ENCODE measurements at places on chromosomes 5 and 9.
A peak's percentile ranks its signal among the peaks of the same experiment; 100 is the strongest.

- DNase-seq: no peak
These were observed 87.1 kb upstream of the SH3GL2 start for GRCh38 chr9:17491780-17492179.

GRCh38 chr9:129876815-129877214 is 41.6 kb downstream of the USP20 start:
- no peak for DNase-seq

- no peak for DNase-seq
These were observed 107.3 kb upstream of the SPIN1 start for GRCh38 chr9:88280816-88281382.

DNA sequence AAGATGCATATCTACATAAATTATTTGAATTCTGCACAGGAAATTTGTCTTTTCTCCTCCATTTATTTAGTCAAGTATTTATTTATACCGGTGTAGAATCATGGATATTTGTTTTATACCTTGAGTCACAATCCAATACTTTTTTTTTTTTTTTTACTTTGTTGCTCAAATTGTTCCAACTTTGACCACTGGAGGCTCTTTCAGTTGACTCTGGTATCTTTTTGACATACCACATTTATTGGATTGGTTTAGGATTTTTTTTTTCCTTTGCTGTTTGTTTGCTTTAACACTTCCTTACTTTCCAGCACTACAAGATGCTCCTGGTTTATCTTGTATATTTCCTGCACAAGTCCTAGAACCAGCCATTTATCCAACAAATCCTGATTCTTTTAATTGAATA is 543.1 kb upstream of the RIOK2 start:
- no peak for DNase-seq

DNA sequence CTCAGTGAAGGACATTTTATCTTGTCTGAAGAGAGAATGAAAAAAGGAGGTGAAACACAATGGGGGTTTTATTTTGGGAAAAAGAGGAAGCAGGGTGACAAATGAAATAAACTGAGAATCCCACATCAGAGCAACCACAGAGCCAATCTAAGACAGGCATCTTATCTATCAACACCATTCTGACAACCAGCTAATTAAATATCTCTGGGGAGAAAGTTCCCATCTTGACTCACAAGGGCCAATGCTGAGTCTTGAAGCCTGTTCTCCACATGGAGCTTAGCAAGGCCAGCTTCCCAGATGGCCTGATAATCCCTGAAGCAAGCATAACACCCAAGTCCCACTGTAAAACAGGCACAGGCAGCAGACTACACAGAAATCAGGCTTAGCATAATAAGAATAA is 30.4 kb downstream of the DPYSL3 start:
- DNase-seq: no peak

DNA sequence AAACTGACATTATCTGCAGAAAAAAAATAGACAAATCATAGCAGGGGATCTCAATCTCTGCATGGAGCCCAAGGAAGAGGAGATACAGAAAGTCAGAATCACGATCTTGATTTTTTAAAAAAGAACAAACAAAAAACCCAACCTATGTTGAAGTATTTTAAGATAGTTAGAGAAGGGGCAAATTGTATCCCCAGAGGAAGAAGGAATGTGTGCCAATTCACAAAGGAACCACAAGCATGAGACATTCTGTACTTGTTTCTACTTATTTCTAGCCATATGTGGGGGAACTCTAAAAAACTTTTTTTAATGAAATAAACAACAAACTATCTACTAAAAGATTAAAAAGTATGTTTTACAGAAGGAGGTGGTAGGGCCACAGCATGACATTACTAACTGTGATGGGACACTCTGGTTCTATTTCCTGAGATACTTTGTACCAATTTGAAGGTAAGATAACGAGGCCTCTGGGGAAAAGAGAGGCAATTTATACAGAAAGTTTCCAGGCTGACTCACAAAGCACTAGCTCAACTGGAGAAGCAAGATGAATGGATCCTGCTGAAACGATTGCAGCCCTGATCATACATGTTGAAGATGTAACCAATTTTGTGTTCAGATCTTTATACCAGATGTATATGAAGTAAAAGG is 22.5 kb downstream of the RANBP3L start:
- DNase-seq: no peak

DNA sequence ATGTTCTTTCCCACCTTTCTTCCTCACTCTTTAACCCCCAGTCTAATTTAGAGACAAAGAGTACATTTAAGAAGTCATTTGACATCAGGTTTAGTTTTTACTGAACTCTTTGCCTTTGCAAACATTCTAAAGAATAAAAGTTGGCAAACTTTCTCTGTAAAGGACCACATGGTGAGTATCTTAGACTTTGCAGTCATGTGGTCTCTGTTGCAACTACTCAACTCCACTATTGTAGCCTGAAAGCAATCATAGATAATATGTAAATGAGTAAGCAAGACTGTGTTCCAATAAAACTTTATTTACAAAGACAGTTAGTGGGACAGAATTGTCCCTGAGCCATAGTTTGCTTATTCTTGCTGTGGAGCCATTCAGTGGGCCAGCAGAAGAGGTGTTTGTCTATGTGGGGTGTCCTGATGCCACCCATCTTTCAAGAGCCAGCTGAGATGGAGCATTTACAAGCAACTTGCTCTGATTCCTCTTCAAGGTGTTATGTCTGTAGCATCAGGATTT is 25.4 kb downstream of the ABLIM3 start:
- no peak for DNase-seq

DNA sequence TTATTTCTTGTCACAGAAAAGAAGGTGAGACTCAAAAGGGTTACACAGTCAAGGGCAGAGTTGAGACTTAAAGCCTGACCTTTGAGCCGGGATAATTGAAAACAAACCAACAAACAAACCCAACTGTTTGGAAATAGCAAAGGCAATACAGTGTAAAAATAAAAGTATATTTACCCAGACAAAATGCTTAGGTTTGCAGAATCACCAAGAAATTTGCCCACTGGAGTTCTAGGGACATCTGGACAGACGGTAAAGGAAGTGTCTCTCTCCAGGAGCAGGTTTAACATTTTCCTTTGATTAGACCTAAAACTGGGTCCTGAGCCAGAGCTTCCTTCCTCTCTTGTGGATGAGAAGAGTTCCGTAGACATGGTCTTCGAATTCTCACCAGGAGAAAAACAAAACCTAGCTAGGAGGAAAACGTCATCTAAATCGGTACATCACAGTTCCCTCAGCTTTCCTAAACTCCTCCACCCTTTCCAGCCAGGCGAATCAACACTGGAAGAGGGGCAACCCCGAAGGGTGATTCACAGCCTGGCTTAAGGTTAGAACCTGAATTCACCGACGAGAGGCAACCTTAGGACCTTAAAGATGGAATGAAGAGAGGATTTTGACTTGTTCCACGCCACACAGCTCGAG is 673 bp downstream of the CDC25C start:
- DNase-seq: no peak

- no peak for DNase-seq
These were observed 3.0 kb downstream of the PSMB7 start for GRCh38 chr9:124412228-124412575.

DNA sequence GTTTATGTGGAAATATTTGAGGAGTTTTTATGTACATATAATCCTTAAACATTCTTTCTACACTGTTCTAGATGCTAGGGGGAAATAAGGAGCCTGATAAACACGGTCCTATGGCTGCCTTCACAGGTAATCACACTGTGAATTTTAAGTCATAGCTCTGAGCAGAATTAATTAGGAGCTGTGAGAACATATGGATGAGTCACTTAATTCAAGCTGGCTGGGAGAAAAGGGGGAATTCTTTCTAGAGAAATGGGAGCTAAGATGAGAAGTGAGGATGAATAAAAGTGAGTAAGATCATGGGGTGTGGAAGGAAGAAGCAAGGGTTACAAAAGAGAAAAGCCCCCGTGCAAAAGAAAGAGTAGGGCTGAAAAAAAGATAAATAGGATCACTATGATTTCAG is 290.8 kb downstream of the DNAH5 start:
- no peak for DNase-seq

- no peak for DNase-seq
These were observed 29.6 kb upstream of the ASS1 start for GRCh38 chr9:130414910-130415746.

DNA sequence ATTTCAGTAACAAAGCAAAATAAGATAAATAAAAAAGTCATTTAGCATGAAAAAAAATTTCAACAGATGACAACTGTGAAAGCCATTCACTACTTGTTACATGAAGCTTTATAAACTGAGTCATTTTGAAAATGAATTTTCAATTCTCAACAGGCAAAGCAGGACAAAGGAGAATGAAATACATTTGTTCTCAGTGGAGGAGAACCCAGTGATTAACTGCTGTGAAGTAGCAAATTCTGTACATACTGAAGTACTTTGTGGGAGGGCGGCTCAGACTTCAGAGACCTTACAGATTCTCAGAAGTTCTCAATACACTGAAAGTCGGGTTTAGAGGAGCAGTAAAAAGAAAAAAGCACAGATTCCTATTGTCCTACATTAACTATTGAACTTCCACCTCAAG is 21.7 kb downstream of the SKIC3 start:
- no peak for DNase-seq

GRCh38 chr9:76414661-76415060 is 20.4 kb upstream of the RFK start:
- DNase-seq: no peak

GRCh38 chr5:139075066-139076050 is 122.8 kb downstream of the SIL1 start:
- no peak for DNase-seq

DNA sequence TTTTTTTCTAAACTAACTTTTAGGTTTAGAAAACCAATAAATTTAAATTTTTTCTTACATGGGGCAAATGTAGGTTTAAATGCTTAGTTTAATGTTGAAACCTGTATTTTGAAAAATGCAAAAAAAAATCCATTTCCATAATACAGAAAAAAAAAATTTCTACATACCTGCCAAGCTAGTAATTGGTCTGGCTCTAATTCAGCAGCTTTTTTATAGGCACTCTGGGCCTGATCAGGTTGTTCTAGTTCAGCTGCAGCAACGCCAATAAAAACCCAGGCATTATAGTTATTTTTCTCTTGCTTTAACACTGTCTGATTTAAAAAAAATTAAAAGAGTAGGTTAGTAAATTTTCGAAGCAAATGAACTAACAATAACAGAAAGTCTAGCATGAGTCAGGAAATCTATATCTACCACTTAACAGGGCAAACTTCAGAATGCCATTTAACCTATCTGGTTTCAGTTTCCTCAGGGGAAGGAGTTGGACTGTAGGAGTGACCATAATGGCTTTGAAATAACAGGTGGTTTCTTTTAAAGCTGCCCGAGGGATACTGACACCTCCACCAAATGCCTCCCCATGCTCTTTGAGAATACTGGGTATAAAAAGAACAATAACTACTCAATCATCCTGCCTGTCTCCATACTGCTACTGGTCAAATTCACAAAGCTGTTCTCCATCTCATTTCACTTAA is 11.6 kb downstream of the SKIC3 start:
- DNase-seq: no peak

DNA sequence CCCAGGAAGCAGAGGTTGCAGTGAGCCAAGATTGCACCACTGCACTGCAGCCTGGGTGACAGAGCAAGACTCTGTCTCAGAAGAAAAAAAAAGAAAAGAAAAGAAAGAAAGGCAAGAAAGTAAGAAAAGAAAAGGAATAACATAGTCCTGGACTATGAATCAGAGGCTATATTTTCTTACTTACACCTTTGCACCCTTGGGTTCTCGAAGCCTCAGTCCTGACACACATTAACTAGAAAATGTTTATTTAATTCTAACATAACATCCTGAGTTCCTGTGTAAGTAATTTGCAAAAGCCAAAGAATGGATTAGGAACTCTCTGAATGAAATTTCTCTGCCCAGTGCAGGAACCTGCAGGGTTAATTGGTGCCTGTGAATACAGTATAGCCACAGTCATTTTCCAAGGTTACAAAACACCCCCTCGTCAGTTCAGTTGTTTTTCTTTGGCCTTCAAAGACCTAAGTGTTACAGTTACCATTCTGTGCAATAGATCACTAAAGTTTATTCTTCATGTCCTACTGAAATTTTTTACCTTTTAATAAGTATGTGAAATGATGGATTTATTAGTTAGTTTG is 147.6 kb downstream of the SV2C start:
- DNase-seq: no peak

DNA sequence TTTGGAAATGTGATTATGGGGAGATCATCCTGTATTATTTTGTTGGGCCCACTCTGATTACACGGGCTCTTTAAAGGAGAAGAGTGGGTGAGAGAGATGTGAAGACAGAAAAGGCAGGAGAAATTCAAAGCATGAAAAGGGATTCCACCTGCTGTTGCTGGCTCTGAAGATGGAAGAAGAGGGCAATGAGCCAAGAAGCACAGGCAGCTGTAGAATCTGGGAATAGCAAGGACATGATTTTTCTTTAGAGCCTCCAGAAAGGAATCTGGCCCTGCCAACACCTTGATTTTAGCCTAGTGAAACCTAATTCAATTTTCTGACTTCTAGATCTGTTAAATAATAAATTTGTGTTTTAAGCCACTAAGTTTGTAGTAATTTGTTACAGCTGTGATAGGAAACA is 11.3 kb downstream of the C9 start:
- DNase-seq: no peak

- no peak for DNase-seq
These were observed 8.3 kb upstream of the ZBTB34 start for GRCh38 chr9:126852086-126852688.

DNA sequence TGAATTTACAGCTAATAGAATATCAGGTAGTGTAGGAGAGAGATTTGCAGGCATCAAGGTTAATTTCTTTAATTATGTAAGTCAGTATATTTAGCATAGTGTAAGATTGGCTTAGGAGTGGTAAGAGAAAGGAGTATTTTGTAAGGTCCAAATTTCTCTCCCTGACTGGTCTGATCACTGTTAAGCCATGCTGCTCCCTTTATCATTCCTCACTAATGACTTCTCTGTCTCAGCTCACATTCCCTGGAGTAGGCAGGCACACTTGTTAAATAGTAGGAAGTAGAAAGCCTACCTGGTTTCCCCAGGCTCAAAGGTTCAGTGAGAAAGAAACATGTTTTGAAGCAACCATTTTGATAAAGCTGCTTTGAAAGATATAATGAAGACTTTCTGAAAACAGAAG is 90.7 kb downstream of the SMIM15 start:
- DNase-seq: no peak

DNA sequence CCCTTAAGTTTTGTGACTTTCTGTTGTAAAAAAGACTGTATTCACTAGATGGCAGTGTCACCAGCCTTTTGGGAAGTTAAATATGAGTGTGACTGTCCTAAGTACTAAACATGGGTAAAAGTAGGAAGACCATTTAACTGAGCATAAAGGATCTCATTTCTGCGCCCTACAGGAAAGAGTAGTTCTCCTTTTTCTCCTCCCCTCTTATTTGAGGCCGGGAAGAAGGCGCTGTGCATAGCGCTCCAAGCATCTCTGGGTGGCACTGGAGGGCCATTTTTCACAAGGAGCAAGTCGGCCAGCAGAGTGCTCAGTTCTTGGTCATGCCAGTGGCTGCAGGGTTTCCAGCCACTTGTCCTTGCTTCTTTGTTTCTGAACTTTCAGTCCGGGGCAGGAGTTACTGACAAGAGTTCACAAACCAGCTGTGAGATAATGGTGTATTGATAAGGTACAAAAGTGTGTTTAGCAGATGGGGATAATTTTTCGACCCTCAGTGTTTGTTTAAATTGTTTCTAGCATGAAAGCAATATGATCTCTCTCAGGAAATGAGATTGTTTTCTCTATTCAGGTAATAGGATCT is 227.6 kb upstream of the DMRT1 start:
- DNase-seq: peak; percentile 1

GRCh38 chr5:601771-602465 is 10.2 kb upstream of the CEP72 start:
- no peak for DNase-seq
